Astrocyte (in vitro differentiated cells and primary cell): ENCODE measurements at places on chromosomes 6 and 20. TPM values are rescaled to one million over a fixed set of nuclear protein-coding genes. Genes with fewer than 3 reads are reported as not detected.

Gene TPMT
- total RNA-seq: 10.5 and 11.7 TPM in 2 replicates

Gene PRICKLE4
- total RNA-seq: 3.1 and 3.4 TPM in 2 replicates

Gene TTK
- total RNA-seq: 3.3 and 4.9 TPM in 2 replicates

Gene DDO
- not detected in 2 replicates for total RNA-seq

Gene TUBB2B
- 124 and 144 TPM in 2 replicates for total RNA-seq

DNA sequence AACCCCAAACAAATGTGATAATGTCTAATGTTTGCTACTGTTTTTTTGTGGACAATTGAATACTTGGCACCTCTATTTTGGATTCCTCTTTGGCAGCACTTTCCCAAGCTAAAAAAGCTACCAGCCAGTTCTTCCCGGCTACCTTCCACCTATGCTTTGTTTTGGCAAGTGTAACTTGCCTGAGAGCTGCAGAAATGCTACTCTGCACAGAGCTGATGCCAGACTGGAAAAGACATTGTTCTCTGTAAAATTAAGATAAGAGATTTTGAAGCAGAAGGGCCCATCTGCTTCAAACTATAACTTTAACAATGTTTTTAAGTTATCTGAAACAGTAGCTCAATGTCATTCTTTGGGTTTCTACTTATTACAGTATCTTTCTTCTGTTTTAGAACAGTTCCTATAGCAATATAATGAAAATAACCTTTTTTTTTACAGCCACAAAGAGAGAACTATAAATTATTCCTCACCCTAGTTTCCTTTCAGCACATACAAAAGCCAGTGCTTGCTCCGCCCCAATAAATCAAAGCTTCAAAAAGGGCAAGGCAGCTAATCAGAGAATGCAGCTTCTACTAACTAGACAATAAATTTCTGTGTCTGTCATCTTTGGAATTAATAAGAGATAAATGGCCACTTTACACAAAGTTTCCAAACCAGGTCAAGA lies 183.1 kb downstream of the UBE3D start:
- H3K27ac ChIP-seq: no peak overlapping the region
- H3K4me1 ChIP-seq: peaks cover 9% of the 10 kb centered on the region
- H3K36me3 ChIP-seq: no peaks in the 10 kb centered on the region
- no peak for DNase-seq

DNA sequence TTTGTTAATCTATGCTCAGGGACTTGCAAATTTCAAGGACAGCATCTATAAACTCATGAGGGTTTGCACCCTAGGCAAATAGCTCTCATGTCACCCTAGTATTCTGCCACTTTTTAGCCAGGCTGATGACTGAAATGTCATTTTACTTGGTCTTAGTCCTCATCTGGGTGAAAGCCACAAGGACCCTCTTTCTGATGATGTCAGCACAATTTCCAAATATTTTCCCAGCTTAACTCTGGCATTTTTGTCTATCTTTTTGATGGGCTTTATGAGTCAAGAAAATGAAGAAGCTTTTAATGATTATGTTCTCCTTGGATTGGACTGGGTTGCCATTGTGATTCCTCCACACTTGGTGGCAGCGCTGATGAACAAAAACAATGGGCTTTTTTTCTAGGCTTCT lies 420.1 kb upstream of the BTBD3 start:
- H3K27me3 ChIP-seq: no peaks in the 10 kb centered on the region
- H3K36me3 ChIP-seq: no peaks in the 10 kb centered on the region
- no peak overlapping the region for H3K27ac ChIP-seq

- DNase-seq: peak; percentile 48
- H3K4me3 ChIP-seq: no peak overlapping the region
- no peaks in the 10 kb centered on the region for H3K27me3 ChIP-seq
- peaks cover 11% of the 10 kb centered on the region for H3K4me1 ChIP-seq
- H3K27ac ChIP-seq: no peak overlapping the region
- H3K36me3 ChIP-seq: no peaks in the 10 kb centered on the region
Measured at GRCh38 chr6:134683783-134684422, 266.0 kb downstream of the ALDH8A1 start.

DNA sequence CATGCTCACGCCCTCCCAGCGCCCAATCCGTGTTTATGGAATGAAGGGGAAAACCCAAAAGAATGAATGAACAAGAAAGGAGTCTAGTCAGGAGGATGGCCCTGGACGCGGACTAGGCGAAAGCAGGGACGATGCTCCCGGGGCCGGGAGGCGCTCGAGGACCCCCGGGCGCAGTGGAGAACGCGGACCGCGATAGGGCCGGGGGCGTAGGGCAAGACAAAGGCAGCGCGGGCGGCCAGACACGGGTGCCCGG lies 758 bp downstream of the GCLC start:
- peak overlapping the region; percentile 81 for H3K27ac ChIP-seq
- peak; percentile 18 for DNase-seq
- no peaks in the 10 kb centered on the region for H3K36me3 ChIP-seq
- peak overlapping the region; percentile 78 for H3K4me3 ChIP-seq
- H3K27me3 ChIP-seq: no peaks in the 10 kb centered on the region

DNA sequence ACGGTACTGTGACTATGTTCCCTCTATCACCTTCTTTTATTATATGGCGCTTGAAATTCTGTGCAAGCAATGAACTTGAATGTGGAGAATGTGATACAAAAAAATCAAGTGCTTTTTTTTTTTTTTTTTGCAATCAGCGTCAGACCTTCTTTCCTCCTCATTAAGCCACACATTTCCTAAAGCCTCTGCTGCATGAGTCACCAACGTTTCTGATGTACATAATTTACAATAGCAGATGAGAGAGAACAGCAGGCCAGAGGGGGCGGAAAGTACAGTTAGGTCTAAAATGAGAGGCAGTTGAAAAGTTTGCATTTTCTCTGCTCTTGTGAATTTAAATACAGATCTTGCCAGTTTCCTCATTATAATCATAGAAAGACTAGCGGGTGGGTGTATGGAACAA lies 114.6 kb upstream of the RIPOR2 start:
- no peaks in the 10 kb centered on the region for H3K27me3 ChIP-seq
- peak; percentile 90 for DNase-seq
- H3K27ac ChIP-seq: no peak overlapping the region
- H3K4me1 ChIP-seq: peaks cover 24% of the 10 kb centered on the region

DNA sequence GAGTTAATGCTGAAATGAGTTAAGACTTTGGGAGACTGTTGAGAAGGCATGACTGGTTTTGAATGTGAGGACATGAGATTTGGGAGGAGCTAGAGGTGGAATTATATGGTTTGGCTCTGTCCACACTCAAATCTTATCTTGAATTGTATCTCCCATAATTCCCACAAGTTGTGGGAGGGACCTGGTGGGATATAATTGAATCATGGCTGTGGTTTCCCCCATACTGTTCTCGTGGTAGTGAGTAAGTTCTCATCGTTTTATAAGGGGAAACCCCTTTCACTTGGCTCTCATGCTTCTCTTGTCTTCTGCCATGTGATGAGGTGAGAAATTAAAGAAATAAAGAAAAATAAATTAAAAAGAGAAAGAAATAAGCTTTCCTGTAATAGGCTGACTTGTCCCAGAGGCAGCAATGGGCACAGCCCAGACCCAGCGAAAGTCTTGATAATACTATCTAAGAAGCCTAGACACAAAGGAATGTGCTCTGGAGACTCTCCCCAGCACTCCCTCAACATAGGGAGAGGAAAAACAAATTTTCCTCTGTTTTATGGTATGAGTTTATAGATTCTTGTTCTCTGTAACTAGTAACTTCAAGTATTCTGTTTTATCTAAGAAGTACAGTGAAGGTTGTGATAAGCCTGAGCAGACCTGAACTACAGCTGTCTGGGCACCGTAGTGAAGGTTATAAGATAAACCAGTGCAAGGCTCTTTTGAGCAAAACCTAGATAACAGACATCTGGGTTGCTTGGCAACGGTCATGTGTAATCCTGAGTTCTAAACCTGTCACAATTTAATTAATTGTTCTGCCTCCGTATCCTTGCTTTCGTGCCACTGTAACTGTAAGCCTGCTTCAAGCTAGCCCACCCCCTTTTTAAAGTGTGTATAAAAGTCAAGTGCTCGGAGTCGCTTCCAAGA lies 88.9 kb upstream of the ECI2 start:
- H3K36me3 ChIP-seq: no peaks in the 10 kb centered on the region
- H3K4me3 ChIP-seq: no peak overlapping the region
- no peak overlapping the region for H3K27ac ChIP-seq

- peaks cover 33% of the 10 kb centered on the region for H3K4me1 ChIP-seq
- H3K4me3 ChIP-seq: peak overlapping the region; percentile 79
- H3K27ac ChIP-seq: peak overlapping the region; percentile 91
- H3K27me3 ChIP-seq: no peaks in the 10 kb centered on the region
- H3K36me3 ChIP-seq: no peaks in the 10 kb centered on the region
Measured at GRCh38 chr6:32176476-32177182, 745 bp upstream of the AGPAT1 start.

- no peak overlapping the region for H3K4me3 ChIP-seq
- H3K36me3 ChIP-seq: no peaks in the 10 kb centered on the region
- H3K27me3 ChIP-seq: peaks cover 3% of the 10 kb centered on the region
- H3K4me1 ChIP-seq: peaks cover 3% of the 10 kb centered on the region
Measured at GRCh38 chr6:159871906-159872305, 18.9 kb upstream of the MAS1 start.

- H3K4me1 ChIP-seq: peaks cover 19% of the 10 kb centered on the region
- no peak overlapping the region for H3K27ac ChIP-seq
- peaks cover 17% of the 10 kb centered on the region for H3K27me3 ChIP-seq
- H3K36me3 ChIP-seq: no peaks in the 10 kb centered on the region
- no peak overlapping the region for H3K4me3 ChIP-seq
Measured at GRCh38 chr20:51198876-51199523, 176.1 kb upstream of the KCNG1 start.

GRCh38 chr20:25061103-25061799 lies 3.3 kb upstream of the ACSS1 start:
- no peaks in the 10 kb centered on the region for H3K36me3 ChIP-seq
- no peak overlapping the region for H3K4me3 ChIP-seq
- peaks cover 13% of the 10 kb centered on the region for H3K4me1 ChIP-seq
- peaks cover 49% of the 10 kb centered on the region for H3K27me3 ChIP-seq
- H3K27ac ChIP-seq: no peak overlapping the region

- peaks cover 3% of the 10 kb centered on the region for H3K4me1 ChIP-seq
- H3K4me3 ChIP-seq: no peak overlapping the region
- H3K27ac ChIP-seq: peak overlapping the region; percentile 8
- peak; percentile 83 for DNase-seq
- H3K36me3 ChIP-seq: no peaks in the 10 kb centered on the region
Measured at GRCh38 chr6:34610819-34611477, 54.8 kb upstream of the SPDEF start.

GRCh38 chr6:97064578-97064977 lies 140.1 kb downstream of the KLHL32 start:
- peaks cover 9% of the 10 kb centered on the region for H3K27me3 ChIP-seq
- no peak overlapping the region for H3K27ac ChIP-seq
- no peak overlapping the region for H3K4me3 ChIP-seq
- no peak for DNase-seq
- no peaks in the 10 kb centered on the region for H3K36me3 ChIP-seq

- no peak overlapping the region for H3K27ac ChIP-seq
- H3K4me3 ChIP-seq: no peak overlapping the region
- H3K36me3 ChIP-seq: no peaks in the 10 kb centered on the region
- peaks cover 13% of the 10 kb centered on the region for H3K4me1 ChIP-seq
- DNase-seq: no peak
Measured at GRCh38 chr6:37487591-37488380, 11.9 kb downstream of the CCDC167 start.

GRCh38 chr6:127618729-127619128 lies 41.8 kb downstream of the C6orf58 start:
- no peaks in the 10 kb centered on the region for H3K27me3 ChIP-seq
- H3K4me1 ChIP-seq: no peaks in the 10 kb centered on the region
- DNase-seq: no peak
- no peak overlapping the region for H3K4me3 ChIP-seq

- H3K27ac ChIP-seq: no peak overlapping the region
- no peaks in the 10 kb centered on the region for H3K36me3 ChIP-seq
- H3K4me3 ChIP-seq: no peak overlapping the region
- no peaks in the 10 kb centered on the region for H3K4me1 ChIP-seq
- DNase-seq: no peak
Measured at GRCh38 chr20:764255-764654, 4.0 kb downstream of the SLC52A3 start.

- peak overlapping the region; percentile 99 for H3K4me3 ChIP-seq
- peaks cover 19% of the 10 kb centered on the region for H3K4me1 ChIP-seq
- no peaks in the 10 kb centered on the region for H3K27me3 ChIP-seq
- no peak for DNase-seq
- H3K27ac ChIP-seq: no peak overlapping the region
- peaks cover 14% of the 10 kb centered on the region for H3K36me3 ChIP-seq
Measured at GRCh38 chr20:62305149-62305764, 2.5 kb downstream of the ADRM1 start.

DNA sequence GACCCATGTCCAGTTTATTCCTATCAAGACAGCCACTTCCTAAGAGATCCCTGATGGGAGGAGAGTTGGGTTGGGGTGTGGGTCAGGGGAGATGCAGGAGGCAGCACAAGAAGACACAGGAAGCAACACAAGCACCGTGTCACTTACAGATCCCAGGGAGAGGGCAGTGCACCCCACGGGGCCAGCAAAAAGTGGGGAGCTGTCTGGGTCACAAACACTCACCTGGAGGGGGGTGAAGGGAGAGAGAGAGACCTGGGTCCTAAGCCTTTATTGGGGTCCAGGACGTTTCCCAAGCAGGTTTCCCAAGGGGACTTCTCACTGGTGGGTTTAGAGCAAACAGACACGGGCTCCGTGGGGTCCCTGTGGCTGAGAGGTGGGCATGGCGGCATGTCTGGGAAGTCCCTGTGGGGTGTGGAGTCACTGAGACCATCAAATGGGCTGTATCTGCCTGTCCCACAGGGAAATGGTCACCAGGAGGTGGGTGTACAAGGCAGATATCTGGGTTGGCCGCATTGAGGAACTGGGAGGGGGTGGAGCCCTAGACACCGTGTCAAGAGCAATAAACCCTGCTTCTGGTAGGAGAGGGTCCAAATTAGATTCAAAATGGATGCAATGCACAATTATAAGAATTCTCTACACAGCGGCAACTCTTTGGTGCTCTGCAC lies 1.6 kb upstream of the CD93 start:
- DNase-seq: no peak
- H3K27ac ChIP-seq: no peak overlapping the region
- no peaks in the 10 kb centered on the region for H3K27me3 ChIP-seq
- H3K4me1 ChIP-seq: peaks cover 9% of the 10 kb centered on the region
- H3K36me3 ChIP-seq: no peaks in the 10 kb centered on the region

DNA sequence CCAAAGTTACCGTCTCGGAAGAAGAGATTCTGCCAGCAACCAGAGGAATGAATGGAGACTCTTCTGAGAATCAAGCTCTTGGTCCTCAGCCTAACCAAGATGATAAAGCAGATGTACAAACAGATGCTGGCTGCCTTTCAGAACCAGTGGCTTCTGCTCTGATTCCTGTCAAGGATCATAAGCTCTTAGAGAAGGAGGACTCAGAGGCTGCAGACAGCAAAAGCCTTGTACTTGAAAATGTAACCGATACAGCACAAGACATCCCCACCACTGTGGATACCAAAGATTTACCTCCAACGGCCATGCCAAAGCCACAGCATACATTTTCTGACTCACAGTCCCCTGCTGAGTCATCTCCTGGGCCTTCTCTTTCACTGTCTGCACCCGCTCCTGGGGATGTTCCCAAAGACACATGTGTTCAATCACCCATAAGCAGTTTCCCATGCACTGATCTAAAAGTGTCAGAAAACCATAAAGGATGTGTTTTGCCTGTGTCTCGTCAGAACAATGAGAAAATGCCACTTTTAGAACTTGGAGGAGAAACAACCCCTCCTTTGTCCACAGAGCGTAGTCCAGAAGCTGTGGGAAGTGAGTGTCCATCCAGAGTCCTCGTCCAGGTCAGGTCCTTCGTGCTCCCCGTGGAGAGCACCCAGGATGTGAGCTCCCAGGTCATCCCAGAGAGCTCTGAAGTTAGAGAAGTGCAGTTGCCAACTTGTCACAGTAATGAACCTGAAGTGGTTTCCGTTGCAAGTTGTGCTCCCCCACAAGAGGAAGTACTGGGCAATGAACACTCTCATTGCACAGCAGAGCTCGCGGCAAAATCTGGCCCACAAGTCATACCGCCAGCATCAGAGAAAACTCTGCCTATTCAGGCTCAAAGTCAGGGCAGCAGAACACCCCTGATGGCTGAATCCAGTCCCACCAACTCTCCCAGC lies 109.6 kb downstream of the RTN4IP1 start:
- no peaks in the 10 kb centered on the region for H3K36me3 ChIP-seq
- no peaks in the 10 kb centered on the region for H3K27me3 ChIP-seq
- DNase-seq: peak; percentile 98
- H3K27ac ChIP-seq: peak overlapping the region; percentile 80
